ENCODE measurements at places on chromosomes 2 and 18.

GRCh38 chr2:6557737-6558136, 308.0 kb downstream of the CMPK2 start:
- no peak for DNase-seq

GRCh38 chr2:138324068-138324771, 177.3 kb upstream of the SPOPL start:
- no peak for DNase-seq

- DNase-seq: no peak
These were observed 31.5 kb downstream of the FBXO48 start for GRCh38 chr2:68435615-68436014.

GRCh38 chr2:112918256-112918655, 7.3 kb downstream of the IL37 start:
- no peak for DNase-seq

- no peak for DNase-seq
These were observed 26.2 kb downstream of the LBH start for GRCh38 chr2:30257266-30258214.

DNA sequence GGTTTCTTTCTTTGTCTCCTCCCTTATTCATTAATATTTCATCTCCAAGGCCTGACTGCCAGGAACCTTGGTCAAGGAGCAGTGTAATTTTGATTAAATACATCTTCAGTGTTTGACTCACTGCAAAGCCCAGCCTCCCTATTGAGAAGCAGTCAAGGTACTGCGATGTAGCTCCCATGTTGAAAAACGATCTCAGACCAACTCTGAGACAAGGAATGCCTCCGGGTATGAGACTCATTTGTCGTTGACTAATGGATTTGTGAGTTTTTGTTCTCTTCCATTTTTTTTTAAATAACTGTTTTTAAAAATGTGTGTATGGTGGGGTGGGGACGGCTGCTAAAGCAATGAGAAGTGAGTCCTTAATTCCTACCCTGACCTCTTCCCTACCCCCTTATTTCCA, 361.6 kb downstream of the SOX11 start:
- DNase-seq: no peak
